ENCODE measurements at places on chromosomes 5 and 9.

GRCh38 chr5:88290801-88291200, 22.2 kb upstream of the TMEM161B start:
- DNase-seq: no peak

DNA sequence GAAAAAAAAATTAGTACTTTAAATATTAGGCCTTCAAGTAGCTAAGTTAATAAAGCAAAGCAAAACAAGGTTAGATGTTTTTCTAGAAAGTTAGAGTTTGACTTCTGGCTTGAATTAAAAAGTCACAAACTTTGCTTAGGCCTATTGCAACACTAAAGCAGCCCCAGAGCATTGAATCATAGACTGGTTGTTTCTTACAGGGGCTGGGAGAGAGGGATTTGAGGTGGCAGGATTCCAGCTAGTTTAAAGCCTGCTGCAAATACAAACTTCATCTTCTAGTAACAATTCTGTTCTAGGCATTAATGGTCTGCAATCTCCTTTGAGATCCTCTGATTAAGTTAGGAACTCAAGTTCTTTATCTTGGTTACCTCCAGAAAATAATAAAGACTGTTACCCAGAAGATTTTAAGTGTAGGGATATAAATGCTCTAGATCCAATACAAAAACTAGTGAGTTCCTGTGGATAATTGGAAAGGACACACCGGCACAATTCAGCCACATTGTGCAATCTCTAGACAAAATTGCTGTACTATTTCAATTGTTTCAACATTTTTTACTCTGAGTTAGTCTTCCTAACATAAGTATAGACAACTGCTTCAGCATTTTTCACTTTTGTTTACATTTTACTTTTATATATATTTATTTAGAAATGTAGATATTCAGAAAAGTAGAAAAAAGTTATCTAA, 12.6 kb downstream of the OR13C5 start:
- DNase-seq: no peak

GRCh38 chr5:32458880-32459495, 14.4 kb upstream of the ZFR start:
- no peak for DNase-seq

GRCh38 chr9:95756986-95757385, 118.5 kb upstream of the ERCC6L2 start:
- DNase-seq: no peak

DNA sequence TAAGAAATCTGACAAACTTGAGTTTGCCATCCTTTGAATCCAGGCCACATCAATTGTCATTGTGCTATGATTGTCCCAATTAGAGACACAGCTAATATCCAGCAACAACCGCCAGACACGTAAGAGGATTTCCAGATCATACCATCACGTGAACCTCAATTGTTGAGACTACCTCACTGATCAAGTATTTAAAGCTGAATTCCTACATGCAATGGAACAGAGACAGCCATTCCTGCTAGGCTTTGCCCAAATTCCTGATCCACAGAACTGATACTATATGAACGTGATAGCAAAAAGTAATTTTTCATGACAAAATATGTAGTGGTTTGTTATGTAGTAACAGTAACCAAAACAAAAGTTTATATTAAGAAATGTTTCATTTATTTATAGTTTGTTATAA, 657.7 kb downstream of the PRR16 start:
- no peak for DNase-seq

DNA sequence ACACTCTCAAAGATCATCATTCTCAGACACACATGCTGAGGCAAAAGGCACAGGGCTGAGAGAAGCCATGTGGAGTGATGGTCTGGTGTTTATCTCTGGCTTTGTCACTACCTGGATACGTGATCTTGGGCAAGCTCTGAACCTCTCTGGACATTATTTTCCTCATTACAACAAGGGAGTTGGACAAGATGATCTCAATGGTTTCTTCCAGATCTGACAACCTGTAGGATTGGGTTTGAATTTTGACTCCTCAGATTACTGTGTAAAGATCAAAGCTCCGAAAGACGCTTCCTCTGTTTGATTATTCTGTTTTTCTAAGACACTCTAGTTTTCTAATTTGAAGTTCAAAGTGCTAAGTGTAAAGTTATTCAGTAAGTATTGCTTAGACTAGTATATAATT, 20.0 kb downstream of the NUDT2 start:
- DNase-seq: no peak

DNA sequence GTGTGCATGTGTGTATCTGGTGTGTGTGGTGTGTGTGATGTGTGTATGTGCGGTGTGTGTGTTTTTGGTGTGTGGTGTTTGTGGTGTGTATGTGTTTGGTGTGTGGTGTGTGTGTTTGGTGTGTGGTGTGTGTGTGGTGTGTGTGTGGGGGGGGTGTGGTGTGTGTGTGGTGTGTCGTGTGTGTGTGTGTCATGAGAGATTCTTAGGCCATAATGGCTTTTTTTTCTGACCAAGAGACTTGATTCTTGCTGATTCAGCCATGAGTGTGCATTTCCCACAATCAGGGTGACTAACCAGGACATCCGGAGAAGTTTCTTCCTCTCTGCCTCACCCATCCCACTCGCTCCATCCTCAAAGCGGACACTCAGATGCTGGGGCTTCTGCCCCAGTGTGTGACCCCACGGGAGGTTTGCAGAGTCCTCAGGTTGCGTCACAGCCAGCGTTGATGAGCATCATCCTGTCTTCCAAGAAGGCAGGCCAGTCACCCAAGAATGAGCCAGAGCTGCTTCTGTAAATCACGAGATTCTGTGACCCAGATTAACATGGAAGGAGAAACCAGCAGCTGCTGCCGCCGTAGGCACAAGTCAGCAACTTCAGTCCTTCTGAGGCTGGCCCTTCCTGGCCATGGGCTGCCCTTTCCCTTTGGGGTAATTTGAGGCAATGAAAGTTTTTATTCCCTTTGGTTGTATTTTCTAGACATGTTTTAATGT, 12.5 kb upstream of the CTSL start:
- DNase-seq: peak; percentile 73

DNA sequence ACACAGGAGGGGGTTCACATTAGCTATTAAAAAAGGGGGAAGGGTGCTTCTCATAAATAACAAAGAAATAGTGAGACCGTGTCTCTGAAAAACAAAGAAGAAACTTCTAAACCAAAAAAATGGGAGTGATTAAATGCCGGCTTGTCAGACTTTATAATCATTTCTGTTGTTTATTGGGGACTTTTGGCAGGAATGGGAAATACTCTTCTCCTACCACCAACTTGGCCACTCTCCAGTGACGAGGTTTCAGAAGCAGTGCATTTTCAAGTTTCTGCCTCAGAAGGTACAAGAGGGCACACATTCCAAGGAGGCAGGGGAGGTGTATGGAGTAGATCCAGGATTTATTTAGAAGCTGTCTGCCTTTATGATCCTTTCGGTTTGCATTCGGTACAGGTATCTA, 46.2 kb downstream of the LIX1 start:
- no peak for DNase-seq

DNA sequence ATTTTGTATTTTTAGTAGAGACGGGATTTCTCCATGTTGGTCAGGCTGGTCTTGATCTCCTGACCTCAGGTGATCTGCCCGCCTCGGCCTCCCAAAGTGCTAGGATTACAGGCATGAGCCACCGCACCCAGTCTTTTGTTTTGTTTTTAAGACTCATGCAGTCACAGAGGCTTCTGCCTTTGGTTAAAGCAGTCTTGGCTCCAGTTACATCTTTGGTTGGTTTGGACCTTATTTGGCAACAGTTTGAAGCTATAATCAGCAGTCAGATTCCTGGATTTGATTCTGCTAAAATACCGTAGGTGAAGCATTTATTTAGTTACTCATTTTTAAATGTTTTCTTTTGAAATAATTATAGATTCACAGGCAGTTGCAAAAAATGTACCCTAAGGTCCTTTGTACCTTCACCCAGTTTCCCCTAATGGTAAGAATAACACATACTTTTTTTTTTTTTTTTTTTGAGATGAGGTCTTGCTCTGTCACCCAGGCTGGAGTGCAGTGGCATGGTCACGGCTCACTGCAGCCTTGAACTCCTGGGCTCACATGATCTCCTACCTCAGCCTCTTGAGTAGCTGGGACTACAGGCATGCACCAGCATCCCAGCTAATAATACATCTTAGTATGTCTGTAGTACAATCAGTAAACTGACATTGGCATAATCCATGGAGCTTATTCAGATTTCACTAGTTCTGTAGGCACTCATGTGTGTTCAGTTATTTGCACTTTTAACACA, 15.7 kb downstream of the USP20 start:
- no peak for DNase-seq

DNA sequence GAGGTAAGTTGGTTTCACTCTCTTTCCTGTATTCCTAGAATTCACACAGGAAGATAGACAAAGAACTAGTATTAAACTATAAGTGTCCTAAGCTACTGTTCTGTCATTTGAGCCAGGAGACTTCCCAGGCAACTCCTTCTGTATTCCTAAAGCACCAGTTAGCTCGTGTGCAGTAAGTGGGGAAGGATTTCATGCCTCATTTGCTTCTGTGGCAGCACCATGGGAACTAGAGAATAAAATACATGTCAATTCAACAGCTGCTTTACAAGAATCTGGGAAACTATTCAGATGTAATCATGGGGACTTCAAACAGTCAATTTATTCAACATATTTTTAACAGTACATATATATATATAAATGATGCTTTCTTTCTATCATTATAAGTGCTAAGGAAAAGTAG, 762.3 kb downstream of the PRELID2 start:
- DNase-seq: no peak

DNA sequence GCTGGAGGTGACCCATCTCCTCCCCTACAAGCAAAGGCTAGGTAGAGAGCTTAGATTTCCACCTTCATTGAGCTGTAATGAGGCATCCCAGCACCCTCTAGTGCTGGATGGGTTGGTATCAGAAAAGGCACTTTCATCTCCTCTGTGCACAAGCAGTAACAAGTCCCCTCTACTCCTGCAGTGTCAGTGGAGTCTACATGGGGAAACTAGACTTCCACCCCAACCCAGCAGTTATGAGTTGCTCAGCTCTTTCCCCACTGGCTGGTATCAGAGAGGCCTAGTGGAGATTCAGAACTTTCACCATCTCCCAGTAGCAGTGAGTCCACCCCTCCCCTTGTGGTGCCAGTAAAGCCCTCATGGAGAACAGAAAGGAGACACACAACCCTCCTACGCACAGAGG, 17.9 kb downstream of the FCN1 start:
- DNase-seq: no peak

- peak; percentile 23 for DNase-seq
Measured at GRCh38 chr5:76714751-76715485, 1.0 kb upstream of the F2R start.

DNA sequence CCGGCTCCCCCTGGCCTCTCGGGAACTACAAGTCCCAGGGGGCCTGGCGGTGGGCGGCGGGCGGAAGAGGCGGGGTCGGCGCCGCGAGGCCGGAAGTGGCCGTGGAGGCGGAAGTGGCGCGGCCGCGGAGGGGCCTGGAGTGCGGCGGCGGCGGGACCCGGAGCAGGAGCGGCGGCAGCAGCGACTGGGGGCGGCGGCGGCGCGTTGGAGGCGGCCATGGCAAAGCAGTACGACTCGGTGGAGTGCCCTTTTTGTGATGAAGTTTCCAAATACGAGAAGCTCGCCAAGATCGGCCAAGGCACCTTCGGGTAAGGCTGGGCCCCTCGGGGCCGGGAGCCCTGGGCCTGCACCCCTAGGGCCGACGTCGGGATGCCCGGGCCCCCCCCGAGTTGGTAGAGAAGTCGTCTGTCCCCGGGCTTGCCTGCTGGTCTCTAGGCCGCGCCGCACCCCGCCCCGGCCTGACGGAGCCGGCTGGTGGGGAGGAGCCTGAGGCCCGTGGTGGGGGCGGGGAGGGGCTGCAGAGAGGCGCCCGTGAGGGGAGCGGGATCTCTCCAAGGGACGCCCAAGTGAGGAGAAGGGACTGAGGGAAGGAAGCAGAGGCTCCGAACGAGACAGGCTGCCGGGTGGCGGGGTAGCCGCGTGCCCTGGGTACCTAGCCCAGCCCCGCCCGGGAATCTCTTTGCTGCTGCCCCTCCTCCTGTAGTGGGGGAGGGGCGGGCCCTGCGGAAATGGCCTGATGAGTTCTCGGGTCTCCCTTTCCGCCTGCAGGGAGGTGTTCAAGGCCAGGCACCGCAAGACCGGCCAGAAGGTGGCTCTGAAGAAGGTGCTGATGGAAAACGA, at the start of gene CDK9:
CDK9 (plus strand) TSS at position 102 of the 840 bp plus-strand sequence; CDS start at position 217, 115 bp downstream.
- DNase-seq: peak; percentile 58

DNA sequence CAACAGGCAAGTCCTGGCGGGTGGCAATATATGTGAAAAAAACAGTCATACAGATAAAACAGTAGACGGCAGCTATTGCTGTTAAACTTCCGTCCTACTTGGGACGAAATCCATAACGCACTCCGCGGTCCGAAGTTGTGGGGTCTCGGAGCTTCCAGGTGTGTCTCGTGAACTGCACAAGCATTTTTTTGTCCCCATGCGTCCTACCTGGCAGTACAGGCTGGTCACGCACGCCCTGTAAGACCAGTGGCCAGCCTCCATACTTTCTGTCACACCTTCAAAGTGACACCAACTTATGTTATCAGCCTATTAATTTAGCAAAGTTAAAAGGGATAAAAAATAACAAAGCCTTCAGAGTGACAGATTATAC, 51.3 kb downstream of the TGFBI start:
- DNase-seq: no peak

DNA sequence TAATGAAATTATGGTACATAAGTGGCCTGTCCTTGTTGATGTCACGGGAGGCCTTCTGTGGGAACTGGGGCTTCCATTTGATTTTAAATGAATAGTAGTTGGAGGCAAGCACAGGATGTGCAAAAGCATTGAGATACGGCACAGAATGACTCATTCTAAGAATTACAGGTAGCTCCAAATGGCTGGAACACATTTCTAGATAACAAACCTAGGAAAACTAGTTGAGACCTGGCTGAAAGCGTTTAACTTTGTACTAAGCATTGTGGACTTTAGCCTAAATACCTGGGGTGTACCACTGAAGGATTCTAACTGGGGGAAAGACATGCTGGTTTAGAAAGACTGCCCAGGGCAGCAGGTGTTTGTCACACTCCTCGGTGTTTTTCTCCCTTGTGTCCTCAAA, 9.4 kb downstream of the SKP2 start:
- DNase-seq: no peak

DNA sequence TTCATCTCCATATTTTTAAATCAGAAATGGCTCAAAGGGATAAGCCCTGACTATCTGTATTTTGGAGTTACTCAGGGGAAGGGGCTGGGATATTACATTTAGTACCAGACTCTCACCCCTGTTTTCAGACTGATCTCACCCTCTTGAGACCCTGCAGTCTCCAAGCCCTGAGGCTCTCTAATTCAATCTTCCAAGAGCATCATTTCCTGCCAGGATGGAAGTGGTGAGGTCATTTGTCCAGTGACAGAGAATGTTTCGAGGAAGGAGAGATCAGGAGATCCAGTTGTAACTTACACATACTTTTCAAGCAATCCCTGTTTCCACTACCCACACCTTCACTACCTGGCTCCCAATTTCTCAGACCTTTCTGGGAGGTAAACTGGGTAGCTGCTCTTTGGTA, 295.5 kb upstream of the EFNA5 start:
- DNase-seq: no peak
